Memory B cell (primary cell): ENCODE measurements at places on chromosomes 12 and 14.
A peak's percentile ranks its signal among the peaks of the same experiment; 100 is the strongest.

DNA sequence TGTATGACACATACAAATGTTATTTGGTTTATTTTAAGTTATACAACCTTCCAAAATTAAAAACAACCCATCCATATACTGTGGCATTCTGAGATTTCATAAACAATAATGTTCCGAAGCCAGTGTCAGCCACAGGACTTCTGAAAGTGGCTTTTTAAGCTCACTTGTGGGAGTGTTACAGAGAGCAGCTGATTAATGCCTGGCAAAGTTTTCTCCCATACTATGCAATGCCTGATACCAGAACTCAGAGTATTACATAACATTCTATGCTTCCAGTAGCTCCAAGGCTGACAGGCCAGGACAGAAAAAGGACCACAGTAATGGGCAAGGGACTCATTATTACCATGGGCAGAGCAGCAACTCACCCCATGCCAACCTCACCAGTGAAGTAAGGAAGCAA lies 29.3 kb downstream of the NELL2 start:
- no peak for DNase-seq

DNA sequence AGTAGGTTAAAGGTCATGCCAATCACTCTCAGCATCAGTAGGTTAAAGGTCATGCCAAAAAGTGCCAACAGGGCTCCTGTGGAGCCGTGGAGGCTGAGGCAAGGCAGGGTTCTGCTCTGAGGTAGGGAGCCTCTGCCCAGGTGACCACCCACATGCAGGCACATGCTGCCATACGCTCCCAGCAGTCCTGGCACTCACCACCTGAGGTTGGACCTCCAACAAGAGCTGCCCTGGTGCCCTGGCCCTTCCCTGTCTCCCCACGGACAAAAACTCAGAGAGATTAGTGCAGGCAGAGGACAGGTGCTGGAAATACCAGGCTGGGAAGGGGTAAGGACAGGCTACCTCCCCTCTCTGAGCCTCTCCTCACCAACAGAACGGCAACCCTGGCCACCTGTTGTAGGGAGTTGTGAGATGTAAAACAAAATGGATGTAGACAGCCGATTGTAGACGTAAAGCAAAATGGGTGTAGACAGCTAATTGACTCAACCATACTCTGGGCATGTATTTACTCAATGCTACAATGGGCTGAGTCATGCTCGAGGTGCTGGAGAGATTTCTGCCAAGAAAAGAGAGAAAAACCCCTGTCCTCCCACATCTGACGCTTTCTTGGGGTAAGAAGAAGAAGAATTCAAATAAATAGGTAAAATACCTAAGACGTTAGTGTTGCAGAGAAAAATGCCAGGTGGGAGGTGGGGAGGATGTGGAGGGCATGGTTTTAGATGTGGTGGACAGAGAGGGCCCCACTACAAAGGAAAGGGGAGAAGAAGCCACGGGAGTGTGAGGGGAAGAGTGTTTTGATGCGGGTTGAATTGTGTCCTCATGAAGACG lies 32.4 kb downstream of the LTBP2 start:
- DNase-seq, result no peak

- DNase-seq, result no peak
Observed at GRCh38 chr12:103097496-103097895, 140.0 kb downstream of the ASCL1 start.

DNA sequence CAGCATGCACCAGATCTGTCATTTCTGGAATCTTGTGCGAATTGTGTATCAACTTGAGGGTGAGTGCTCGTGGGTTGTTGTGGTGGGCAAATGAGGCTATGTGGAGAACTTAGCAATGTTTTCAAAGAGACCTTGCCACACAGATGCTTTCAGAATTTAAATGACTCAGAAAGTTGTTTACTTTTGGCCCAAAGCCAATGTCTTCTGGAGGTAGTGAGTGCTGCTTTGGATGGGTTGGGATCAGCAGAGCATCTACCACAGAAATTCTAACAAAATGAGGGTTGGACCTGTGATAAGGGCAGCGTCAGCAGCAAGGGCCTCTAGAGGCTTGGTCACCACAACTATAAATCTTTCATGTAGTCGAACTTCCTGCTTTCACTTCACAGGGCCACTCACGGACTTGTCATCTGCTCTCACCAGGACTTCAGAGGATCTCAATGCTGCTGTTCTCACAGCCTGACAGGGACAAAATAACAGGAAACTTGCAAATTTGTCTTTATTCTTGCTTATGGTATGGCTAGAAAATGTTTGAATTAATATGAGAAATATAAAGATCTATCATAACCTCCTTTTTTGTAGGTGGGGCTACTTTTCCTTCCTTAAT lies 111.4 kb downstream of the DACT1 start:
- DNase-seq, result no peak

GRCh38 chr14:54778618-54779345 lies 123.8 kb downstream of the GCH1 start:
- no peak for DNase-seq

- DNase-seq, result no peak
Observed at GRCh38 chr14:92223025-92223424, 99.9 kb upstream of the SLC24A4 start.

DNA sequence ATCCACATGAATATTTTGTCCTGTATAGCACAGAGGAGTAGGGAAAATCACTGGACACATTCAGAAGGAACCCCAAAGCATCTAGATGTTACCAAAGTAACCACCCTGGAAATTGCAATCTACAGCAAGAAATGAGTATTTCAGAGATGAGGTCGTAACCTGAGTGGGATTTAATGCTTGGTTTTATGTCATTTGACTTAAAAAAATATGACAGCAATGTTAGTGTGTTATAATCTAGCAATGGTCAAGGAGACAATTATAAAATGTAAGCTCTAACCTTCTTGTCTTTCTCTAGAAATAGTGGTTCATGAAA lies 256.6 kb downstream of the NAV3 start:
- no peak for DNase-seq

DNA sequence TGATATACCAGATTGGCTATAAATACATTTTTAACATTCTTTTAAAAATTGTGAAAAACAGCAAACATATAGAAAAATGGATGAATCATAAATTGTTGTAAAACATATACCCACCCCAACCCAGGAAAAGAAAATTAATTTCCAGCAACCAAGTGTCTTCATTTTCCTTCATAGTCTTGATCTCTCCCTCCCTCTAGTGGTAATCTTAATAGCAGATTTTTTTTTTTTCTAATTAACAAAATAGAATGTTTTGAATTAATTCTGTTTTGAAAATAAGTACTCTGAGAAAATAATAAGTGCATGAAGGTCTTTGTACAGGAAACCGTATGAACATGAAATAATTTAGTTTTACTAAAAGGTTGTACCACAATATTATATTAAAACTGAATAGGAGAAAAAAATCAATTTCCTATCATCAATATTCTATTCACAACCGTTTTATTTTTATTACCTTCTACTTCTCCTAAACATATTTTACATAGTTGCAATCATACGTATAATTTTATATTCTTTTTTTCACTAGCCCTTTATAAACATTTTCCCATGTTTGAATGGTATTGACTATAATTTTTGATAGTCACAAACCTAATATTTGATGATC lies 7.0 kb downstream of the ETNK1 start:
- DNase-seq, result no peak

DNA sequence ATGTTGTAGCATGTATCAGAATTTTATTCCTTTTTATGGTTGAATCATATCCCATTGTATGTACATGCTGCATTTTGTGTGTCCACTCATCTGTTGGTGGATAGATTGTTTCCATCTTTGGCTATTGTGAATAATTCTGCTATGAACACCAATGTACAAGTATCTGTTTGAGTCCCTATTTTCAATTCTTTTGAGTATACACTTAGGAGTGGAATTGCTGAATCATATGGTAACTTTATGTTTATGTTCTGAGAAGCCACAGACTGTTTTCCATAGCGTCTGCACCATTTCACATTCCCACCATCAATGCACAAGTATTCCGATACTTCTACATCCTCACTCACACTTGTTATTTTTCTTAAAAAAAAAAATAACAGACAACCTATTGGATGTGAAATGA lies 91.5 kb downstream of the ARF6 start:
- no peak for DNase-seq

GRCh38 chr12:94616203-94616729 lies 34.1 kb downstream of the TMCC3 start:
- DNase-seq, result no peak

DNA sequence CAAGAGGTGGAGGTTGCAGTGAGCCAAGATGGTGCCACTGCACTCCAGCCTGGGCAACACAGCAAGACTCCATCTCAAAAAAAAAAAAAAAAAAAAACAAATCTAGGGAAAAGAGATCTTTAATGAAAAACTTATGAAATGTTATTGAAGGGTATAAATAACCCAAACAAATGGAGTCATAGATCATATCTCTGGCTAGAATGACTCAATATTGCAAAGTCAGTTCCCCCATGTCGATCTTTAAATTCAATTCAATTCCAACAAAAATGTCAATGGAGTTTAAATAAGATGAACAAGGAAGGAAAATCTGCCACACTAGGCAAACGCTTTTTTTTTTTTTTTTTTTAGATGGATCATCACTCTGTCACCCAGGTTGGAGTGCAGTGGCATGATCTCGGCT lies 78.7 kb downstream of the R3HDM2 start:
- DNase-seq, result no peak

- no peak for DNase-seq
Observed at GRCh38 chr12:114499338-114499737, 93.4 kb upstream of the TBX5 start.

GRCh38 chr12:62098132-62098531 lies 162.1 kb upstream of the USP15 start:
- DNase-seq, result no peak

- DNase-seq, result no peak
Observed at GRCh38 chr14:64119500-64119899, 174.7 kb downstream of the ESR2 start.

- DNase-seq, result no peak
Observed at GRCh38 chr14:62084020-62084419, 321.8 kb downstream of the SNAPC1 start.

- DNase-seq, result no peak
Observed at GRCh38 chr12:98418357-98419075, 96.9 kb upstream of the TMPO start.

DNA sequence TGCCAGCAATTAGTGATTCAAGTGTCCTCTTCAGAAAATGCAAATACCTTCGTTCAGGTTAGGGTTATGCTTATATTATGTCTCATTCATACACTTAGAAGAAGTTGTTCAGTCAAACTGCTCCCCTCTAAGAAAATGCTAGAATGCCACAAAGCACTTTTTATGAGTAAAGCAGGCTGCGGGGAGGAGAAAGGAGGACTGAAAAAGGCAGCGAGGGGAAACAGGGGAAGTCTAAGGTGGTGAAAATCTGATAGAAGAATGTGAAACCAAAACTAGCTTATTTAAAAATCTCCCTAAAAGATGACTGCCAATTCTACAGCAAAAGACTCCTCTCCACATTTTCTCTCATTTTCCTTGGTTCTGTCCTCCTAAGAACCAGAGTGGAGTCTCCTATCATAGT lies 70.1 kb downstream of the PRKD1 start:
- DNase-seq, result no peak

GRCh38 chr14:93959239-93960107 lies 16.9 kb downstream of the ASB2 start:
- peak; percentile 77 for DNase-seq

DNA sequence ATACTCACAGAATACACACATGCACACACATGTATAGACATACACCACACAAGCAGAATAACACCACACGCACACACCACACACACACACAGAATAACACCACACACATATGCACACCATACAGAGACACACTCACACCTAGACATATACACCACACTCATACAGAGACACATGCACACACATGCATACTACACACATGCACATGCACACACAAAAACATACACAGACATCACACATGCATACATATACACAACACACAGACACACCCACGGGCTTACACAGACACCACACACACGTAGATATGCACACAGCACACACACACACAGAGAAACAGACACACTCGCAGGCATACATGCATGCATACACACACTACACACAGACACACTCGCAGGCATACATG lies 49.7 kb downstream of the NTF3 start:
- DNase-seq, result no peak

DNA sequence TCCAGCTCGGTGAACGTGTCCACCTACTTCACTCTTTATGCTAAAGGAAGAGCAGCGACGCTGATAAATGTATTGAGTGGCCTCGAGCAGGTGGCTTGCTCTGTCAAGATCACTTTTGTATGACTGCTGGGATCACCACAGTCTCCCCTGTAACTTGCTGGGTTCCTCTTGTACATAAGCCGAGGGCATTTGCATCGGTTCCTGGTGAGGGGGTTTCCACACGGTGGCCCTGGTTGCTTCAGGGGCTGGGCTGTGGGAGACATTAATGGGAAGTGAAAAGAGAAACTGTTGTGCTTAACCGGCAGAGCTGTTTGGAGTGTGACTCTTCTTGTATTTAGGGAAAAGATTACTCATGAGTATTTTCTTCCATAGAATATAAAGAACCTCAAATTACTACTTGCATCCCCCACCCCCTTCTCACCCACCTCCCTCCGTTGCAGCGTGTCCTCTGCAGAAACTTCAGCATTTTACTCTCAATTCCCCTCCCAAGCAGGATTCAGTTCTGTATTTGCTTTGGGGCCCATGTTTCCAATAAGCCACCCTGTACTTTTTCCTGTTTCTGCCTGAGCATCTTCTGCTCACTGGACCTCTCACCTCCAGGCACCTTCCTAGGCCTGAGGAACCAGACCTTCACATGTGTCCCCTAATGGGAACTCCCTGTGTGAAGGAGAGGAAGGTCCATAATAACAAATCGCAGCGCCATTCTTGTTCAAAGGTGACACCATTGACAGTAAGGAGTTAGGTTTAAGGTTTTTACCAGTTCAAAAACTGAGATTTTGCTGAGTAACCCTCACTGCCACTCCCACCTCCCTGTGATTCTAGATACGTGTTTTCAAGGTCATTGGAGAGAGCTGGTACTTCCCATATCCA lies 187.0 kb downstream of the ETV6 start:
- peak; percentile 65 for DNase-seq

- no peak for DNase-seq
Observed at GRCh38 chr14:76697246-76697905, 63.9 kb upstream of the VASH1 start.

- no peak for DNase-seq
Observed at GRCh38 chr14:66680216-66680615, 172.3 kb downstream of the GPHN start.

GRCh38 chr12:47805417-47805816 lies 14.3 kb downstream of the HDAC7 start:
- no peak for DNase-seq
